ENCODE measurements at places on chromosomes 1 and 21. TPM values are rescaled to one million over a fixed set of nuclear protein-coding genes. Genes with fewer than 3 reads are reported as not detected.

MATN1 gene
- not detected for polyA plus RNA-seq

TRPM2 gene
- 0.31 TPM for polyA plus RNA-seq

PLCH2 gene
- polyA plus RNA-seq = 74.0 TPM

DNA sequence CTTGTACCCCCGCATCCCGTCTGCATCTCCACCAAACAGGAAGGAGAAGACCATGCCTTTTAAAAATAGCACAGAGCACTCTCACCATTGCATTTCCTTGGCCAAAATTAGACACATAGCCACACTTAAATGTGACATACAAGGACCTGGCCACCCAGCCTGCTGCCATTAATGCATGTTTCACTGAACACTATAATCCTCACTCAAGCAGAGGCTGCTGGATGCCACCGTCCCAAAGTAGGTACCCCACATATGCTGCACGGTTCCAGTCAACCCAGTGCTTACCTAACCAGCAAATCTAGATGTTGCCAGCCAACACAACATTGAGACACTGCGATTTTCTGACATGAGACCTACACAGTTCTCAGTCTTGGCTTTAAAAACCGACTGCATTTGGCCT, 107.7 kb downstream of the ADSS2 start:
- DNase-seq = no peak

ITLN2 gene
- 0.22 TPM for polyA plus RNA-seq

LY9 gene
- not detected for polyA plus RNA-seq

DNA sequence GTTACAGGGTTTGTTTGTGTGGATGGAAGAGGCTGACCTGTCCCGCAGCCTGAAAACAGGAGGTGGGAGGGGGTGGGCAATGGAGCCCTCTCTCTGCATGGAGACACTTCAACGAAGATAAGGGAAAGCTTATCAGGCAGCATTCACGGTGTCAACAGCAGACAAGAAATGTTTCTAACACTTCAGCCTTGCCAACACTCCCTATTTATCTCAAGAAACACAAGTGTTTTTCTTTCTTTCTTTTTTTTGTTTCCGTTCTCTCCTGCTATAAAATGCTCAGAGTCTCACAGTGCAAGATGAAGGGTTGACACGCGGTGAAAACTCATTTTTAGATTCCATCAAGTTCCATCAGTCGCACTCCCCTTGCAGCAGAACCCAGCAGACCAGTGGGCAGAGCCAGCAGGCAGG, 594.4 kb downstream of the MATN1 start:
- DNase-seq = no peak

LIPI gene
- polyA plus RNA-seq = not detected

DNA sequence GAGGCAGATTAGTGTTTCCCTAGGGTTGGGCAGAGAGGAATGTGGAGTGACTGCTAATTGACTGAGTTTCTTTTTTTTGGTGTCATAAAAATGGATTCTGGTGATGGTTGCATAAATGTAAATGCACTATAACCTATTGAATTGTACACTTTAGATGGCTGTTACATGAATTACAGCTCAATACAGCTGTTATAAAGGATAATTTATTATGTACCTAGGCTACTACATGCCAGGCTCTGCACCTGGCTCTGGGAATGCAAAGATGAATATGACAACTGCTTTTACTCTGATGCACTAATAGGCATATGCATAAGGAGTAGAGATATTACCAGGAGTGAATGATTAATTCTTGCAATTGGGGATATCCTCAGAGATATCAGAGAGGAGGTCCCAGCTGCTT, 345.3 kb downstream of the PTBP2 start:
- no peak for DNase-seq

DNA sequence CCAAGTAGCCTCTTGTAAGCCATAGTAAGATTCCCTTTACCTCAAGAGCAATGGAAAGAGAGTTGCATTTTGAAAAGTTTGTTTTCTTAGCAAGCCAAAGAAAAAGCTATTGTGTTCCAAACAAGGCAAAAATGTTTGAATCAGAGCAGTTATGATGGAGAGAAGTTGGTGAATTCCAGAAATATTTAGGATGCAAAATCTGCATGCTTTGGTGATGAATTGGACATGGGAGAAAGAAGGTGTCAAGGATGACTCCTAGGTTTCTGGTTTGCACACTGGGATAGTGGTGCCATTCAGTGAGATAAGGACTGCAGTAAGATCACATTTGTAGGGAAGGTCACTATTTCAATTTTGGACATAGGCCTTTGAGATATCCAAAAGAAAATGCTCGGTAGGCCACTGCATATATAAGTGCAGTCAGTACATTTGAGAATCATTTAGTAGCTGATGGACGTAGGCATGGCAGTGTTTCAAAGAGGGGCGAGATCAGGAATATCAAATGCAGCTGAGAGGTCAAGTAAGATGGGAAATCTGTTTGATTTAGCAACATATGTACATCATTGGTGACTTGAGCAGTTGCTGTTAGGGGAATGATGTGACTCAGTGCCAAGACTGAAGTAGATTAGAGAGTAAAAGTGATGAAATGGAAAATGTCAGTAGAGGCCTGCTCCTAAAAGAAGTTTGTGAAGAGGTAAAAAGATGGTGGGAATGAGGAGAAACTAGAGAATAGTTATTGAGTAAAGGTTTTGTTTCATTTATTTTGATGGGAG, 33.9 kb upstream of the GPR25 start:
- DNase-seq = no peak

GRCh38 chr1:214439352-214440119, 111.9 kb downstream of the PTPN14 start:
- DNase-seq = peak; percentile 99

- DNase-seq = no peak
These were observed 29.6 kb downstream of the RUNX3 start for GRCh38 chr1:24900486-24900849.

GRCh38 chr1:247647864-247648263, 31.7 kb downstream of the OR13G1 start:
- DNase-seq = no peak

PRR9 gene
- polyA plus RNA-seq = 2.6 TPM

DNA sequence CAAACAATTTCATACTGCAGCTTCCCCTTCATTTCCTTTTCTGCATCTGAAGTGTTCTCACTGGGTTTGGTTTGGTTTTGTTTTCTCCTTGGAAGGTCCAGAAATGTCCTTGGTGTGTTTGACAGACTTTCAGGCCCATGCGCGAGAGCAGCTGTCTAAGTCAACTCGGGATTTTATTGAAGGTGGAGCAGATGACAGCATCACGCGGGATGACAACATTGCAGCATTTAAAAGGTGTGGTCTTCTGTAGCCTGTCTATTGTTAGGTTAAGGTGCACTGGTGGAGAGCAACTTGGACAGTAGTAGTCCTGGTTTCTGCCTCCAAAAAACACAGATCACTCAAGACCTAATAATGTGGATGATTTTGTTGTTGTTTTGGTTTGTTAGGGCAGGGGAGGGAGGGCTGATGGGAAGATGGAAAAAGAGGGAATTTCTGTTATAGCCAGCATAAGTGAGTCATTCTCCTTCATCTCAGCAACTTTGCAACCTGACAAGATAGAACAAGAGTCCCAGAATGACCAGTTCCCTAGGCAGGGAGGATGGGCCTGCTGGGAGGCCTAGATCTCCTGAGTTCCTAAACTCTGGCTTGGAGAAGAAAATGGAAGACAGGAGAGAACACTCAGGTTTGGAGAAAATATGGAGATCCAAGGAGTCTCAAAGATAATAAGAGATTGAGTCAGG, 12.5 kb downstream of the HAO2 start:
- no peak for DNase-seq

CD244 gene
- polyA plus RNA-seq = not detected

CXADR gene
- 42.6 TPM for polyA plus RNA-seq

DNA sequence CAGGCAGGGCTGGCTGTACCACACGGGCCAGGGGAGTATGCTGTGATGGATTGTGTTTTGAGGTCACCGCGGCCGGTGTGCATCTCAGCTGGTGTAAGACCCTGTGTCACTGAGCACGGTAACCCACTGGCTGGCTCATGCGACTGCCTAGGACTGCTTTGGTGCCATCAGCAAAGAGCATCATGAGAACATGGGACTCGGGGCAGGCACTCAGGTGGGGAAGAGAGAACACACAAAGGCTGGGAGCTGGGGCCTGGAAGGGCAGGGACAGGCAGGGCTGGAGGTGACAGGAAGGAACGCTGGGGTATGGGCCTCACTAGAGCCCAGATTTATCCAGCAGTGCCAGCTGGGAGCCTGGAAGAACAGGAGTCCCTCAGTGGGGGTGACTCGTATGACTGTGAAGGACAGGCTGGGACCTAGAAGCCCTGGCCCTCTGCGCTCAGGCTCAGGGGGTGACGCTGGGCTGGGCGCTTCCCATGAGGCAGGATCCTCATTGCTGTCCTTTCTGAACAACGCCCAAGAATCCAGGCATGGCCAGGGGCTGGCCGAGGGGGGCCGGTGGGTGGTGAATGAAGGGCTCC, 210.4 kb upstream of the VAMP3 start:
- no peak for DNase-seq

- DNase-seq = no peak
These were observed 22.5 kb downstream of the VPS26C start for GRCh38 chr21:37244501-37245095.

HSD11B1 gene
- polyA plus RNA-seq = 2.7 TPM
